Spleen (tissue), 13 donors: ENCODE measurements at places on chromosomes 3 and 15. TPM values are rescaled to one million over a fixed set of nuclear protein-coding genes. Genes with fewer than 3 reads are reported as not detected.

GRCh38 chr3:13091898-13092611 lies 18.8 kb upstream of the IQSEC1 start:
- peaks cover 15% of the 10 kb centered on the region for H3K4me1 ChIP-seq
- H3K27ac ChIP-seq, result no peak overlapping the region
- no peaks in the 10 kb centered on the region for H3K27me3 ChIP-seq
- peak; percentile 95 for DNase-seq
- no peaks in the 10 kb centered on the region for H3K36me3 ChIP-seq

DNA sequence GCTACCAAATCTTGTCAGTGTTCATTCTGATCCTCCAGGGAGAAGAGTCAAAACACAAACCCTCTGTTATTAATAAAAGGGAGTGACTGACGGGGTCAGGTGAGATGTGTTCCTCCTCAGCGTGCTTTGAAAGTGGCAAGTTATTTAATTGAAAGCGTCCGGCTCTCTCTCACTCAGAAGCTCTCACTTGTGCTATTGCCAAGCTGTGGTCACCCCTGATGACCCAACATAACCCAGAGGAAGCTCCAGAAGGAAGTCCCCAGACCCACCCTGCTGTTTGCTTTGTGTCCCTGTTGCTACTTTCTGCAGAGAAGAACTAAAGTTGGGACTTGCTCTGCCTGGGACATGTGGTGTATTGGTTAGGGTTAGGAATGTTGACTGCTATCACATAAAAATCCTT lies 235.6 kb downstream of the EDEM1 start:
- no peaks in the 10 kb centered on the region for H3K36me3 ChIP-seq
- no peak for DNase-seq
- peak overlapping the region; percentile 49 for H3K27ac ChIP-seq
- H3K4me3 ChIP-seq, result no peak overlapping the region
- H3K4me1 ChIP-seq, result no peaks in the 10 kb centered on the region

- no peak overlapping the region for H3K27ac ChIP-seq
- no peaks in the 10 kb centered on the region for H3K27me3 ChIP-seq
- H3K4me3 ChIP-seq, result no peak overlapping the region
Observed at GRCh38 chr15:100995471-100996430, 76.6 kb downstream of the LRRK1 start.

DNA sequence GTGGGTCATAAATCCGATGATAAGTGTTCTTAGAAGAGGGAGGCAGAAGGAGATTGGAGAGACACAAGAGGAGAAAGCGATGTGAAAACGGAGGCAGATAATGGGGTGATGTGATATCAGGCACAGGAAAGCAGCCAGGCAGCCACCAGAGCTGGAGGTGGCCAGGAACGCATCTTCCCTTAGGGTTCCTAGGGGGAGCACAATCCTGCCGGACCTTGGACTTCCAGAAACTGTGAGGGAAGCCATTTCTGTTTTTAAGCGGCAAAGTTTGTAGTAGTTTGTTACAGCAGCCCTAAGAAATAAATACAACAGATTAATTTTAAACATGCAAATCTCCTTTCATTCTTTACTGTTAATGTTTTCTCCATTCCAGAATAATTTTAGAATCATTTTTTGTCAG lies 259.9 kb upstream of the TMC3 start:
- no peak overlapping the region for H3K27ac ChIP-seq
- no peaks in the 10 kb centered on the region for H3K36me3 ChIP-seq
- H3K4me3 ChIP-seq, result no peak overlapping the region
- DNase-seq, result no peak
- no peaks in the 10 kb centered on the region for H3K27me3 ChIP-seq
- H3K4me1 ChIP-seq, result no peaks in the 10 kb centered on the region

DNA sequence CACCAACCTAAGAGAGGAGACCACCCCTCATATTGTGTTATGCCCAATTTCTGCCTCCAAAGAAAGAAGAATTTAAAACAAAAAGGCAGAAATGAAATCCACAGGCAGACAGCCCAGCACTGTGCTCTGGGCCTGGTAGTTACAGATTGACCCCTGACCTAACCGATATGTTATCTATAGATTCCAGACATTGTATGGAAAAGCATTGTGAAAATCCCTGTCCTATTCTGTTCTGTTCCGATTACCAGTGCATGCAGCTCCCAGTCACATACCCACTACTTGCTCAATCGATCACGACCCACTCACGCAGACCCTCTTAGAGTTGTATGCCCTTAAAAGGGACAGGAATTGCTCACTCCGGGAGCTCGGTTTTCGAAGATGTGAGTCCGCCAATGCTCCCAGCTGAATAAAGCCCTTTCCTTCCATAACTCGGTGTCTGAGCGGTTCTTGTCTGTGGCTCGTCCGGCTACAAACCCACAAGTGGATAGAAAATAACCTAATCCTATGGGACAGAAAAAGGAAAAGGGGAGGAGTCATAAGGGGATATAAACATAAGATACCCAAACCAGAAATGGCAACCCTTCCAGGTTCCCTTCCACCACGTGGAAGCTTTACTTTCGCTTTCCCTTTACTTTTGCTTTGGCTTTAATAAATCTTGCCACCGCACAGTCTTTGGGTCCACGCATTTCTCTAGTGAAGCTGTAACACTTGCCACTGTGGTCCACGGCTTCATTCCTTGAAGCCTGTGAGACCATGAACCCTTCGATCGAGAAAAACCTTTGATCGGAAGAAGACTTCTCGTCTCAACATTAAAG lies 1.7 kb upstream of the CFAP91 start:
- H3K27me3 ChIP-seq, result no peaks in the 10 kb centered on the region
- H3K4me1 ChIP-seq, result peaks cover 15% of the 10 kb centered on the region
- no peak overlapping the region for H3K4me3 ChIP-seq
- no peaks in the 10 kb centered on the region for H3K36me3 ChIP-seq

- H3K36me3 ChIP-seq, result no peaks in the 10 kb centered on the region
- no peak for DNase-seq
- no peak overlapping the region for H3K27ac ChIP-seq
- H3K4me3 ChIP-seq, result no peak overlapping the region
Observed at GRCh38 chr3:13689373-13690260, 140.7 kb downstream of the FBLN2 start.

DNA sequence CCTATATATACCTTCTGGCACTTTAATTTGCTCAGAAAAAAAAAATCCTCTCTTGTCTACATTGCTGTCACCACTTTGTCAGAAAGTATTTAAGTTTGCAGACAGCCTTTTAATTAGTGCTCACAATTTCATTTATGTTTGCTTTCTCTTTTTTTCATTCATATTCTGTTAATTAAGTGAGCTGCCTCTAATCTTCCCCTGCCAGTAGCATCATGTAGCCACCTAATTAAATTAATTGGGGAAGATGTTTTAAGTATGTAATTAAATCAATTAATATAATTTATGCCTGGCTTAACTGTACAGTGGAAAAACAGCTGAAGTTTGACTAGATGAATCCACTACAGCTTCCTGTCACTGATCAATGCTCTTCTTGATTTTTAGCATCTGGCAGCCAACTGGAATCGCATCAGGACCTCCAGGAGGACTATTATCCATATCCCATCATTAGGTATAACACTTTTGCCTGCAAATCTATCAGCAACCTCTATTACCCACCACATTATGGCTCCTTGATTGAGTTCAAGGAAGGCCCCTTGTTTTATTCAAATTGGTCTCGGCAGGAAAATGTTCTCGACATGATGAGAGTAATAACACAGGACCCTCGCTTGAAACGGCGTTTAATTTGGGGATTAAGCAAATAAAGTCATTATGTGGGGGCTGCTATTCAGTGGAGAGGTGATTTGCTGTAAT lies 118.5 kb downstream of the IQCH start:
- DNase-seq, result no peak
- H3K27ac ChIP-seq, result no peak overlapping the region
- no peaks in the 10 kb centered on the region for H3K36me3 ChIP-seq
- no peaks in the 10 kb centered on the region for H3K27me3 ChIP-seq
- no peaks in the 10 kb centered on the region for H3K4me1 ChIP-seq

DNA sequence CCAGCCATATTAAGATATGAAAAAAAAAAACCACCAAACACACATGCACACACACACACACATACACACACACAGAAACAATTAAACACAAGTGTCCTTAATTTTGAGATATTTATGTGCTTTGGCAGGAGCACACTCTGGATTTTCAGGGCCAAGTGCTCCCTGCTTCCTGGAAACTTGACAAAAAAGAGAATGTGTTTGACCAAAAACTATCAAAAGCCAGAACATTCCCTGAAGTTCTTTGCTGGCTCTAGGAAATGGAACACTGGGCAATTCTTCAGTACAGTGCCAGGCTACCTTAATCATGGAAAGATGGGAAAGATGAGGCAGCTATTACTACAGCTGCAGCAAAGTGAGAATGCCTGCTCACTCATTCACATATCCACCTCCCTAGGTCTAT lies 44.6 kb downstream of the P3H2 start:
- peak overlapping the region; percentile 52 for H3K27ac ChIP-seq
- no peak for DNase-seq
- H3K4me1 ChIP-seq, result no peaks in the 10 kb centered on the region
- H3K4me3 ChIP-seq, result no peak overlapping the region

DNA sequence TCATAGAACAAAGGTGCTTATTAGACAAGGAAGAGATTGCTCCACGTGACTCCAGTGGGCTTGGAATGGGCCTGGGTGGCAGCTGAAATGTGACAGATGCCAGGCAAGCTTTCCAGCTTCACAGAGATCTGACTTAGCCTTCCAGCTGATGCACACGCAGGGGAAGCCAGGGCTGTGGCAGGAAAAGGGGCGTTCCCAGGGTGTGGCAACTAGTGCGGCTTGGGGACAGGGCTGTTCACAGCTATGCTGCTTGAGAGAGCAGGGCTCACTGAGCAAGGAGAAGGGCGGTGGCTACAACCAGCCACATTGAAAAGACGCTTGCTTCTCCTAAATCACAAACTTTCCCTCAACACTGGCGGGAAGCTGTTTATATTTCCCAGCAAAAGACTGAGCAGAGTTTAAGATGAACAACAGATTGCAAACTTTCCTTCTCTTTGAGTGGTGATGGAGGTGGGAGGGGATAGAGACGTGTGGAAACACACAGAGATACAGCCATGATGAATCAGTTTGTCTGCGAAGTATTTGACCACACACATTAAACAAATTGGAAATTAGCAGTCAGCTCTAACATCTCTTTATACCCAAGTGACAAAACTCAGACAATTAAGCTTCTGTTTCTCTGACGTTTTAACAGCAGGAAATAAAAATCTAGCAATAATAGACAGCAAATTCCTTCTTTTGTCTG lies 127.5 kb downstream of the BDH1 start:
- H3K27ac ChIP-seq, result no peak overlapping the region
- no peak overlapping the region for H3K4me3 ChIP-seq
- H3K4me1 ChIP-seq, result peaks cover 5% of the 10 kb centered on the region
- no peak for DNase-seq

DNA sequence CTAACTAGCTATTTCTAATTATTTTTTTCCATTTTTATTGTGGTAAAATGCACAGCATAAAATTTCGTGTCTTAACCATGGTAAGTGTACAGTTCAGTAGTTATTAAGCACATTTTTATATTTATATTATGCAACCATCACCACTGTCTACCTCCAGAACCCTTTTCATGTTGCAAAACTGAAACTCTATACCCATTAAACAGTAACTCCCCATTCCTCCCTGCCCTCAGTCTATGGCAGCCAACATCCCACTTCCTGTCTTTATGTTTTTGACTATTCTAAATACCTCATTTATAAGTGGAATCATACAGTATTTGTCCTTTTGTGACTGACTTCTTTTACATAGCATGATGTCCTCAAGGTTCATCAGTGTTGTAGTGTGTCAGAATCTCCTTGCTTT lies 25.5 kb downstream of the SLC35A5 start:
- H3K36me3 ChIP-seq, result no peaks in the 10 kb centered on the region
- no peak overlapping the region for H3K27ac ChIP-seq
- no peak overlapping the region for H3K4me3 ChIP-seq
- DNase-seq, result no peak
- peaks cover 7% of the 10 kb centered on the region for H3K4me1 ChIP-seq

DNA sequence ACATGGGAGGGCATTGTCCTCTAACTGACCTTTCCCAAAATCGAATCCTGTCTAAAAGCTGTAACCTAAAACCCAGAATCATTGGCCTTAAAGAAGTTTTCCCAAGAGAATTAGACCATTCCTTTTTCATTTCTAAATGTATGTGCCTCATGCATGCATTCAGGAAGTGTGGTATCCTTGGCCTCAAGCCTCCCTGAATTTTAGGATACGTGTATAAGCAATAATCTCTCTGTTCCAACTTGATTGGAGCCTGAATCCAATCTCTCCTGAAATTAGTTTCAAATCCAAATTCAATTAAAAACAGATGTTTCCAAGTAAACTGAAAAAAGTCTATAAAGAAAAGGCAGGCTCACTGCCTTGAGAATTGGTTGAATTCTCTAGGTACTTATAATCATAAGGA lies 86.0 kb upstream of the VEPH1 start:
- no peaks in the 10 kb centered on the region for H3K36me3 ChIP-seq
- peaks cover 6% of the 10 kb centered on the region for H3K27me3 ChIP-seq
- H3K4me1 ChIP-seq, result no peaks in the 10 kb centered on the region
- no peak overlapping the region for H3K4me3 ChIP-seq
- DNase-seq, result no peak

CAMKV gene
- polyA plus RNA-seq, result not detected

CDCP1 gene
- 0.80 TPM for polyA plus RNA-seq

SPTBN5 gene
- polyA plus RNA-seq, result 2.0 TPM

SCN11A gene
- 2.6 TPM for polyA plus RNA-seq

CASR gene
- 0.08 TPM for polyA plus RNA-seq

KNG1 gene
- polyA plus RNA-seq, result not detected
